Aortic smooth muscle cell (primary cell): ENCODE measurements at places on chromosomes 6 and 20. TPM values are rescaled to one million over a fixed set of nuclear protein-coding genes. Genes with fewer than 3 reads are reported as not detected.

The APOM gene
- total RNA-seq, result 1.5 and 1.8 TPM in 2 replicates

The CCN2 gene
- total RNA-seq, result 194 and 639 TPM in 2 replicates

The DLL1 gene
- total RNA-seq, result 1.3 and 1.6 TPM in 2 replicates

The FUT9 gene
- total RNA-seq, result not detected in 2 replicates

The SLC25A27 gene
- total RNA-seq, result 4.4 and 6.4 TPM in 2 replicates

The SCRT2 gene
- total RNA-seq, result not detected in 2 replicates

The TCP11 gene
- 0.13 and 0.25 TPM in 2 replicates for total RNA-seq

The MARCKS gene
- total RNA-seq, result 49.9 and 74.2 TPM in 2 replicates
